Osteocyte (in vitro differentiated cells): ENCODE measurements at places on chromosomes 7 and 10. TPM values are rescaled to one million over a fixed set of nuclear protein-coding genes. Genes with fewer than 3 reads are reported as not detected.

ASB10 gene
- total RNA-seq: not detected in 2 replicates

SORBS1 gene
- total RNA-seq: 1.7 TPM in 2 replicates

ACSL5 gene
- total RNA-seq: 0.46 and 0.57 TPM in 2 replicates

EPDR1 gene
- 14.6 and 16.6 TPM in 2 replicates for total RNA-seq

SPAM1 gene
- total RNA-seq: not detected in 2 replicates

INHBA gene
- total RNA-seq: 198 and 199 TPM in 2 replicates

AKR1D1 gene
- total RNA-seq: not detected in 2 replicates

LMOD2 gene
- not detected in 2 replicates for total RNA-seq
